Osteoblast (primary cell): ENCODE measurements at places on chromosomes 5 and 9. TPM values are rescaled to one million over a fixed set of nuclear protein-coding genes. Genes with fewer than 3 reads are reported as not detected.

- DNase-seq = no peak
- no peak overlapping the region for H3K4me3 ChIP-seq
- peaks cover 9% of the 10 kb centered on the region for H3K4me1 ChIP-seq
- peaks cover 5% of the 10 kb centered on the region for H3K27me3 ChIP-seq
Observed at GRCh38 chr9:114499941-114500696, 5.2 kb downstream of the WHRN start.

GLDC gene
- 0.72 and 2.4 TPM in 2 replicates for total RNA-seq

PCDHGA4 gene
- 6.8 and 6.9 TPM in 2 replicates for total RNA-seq

DNA sequence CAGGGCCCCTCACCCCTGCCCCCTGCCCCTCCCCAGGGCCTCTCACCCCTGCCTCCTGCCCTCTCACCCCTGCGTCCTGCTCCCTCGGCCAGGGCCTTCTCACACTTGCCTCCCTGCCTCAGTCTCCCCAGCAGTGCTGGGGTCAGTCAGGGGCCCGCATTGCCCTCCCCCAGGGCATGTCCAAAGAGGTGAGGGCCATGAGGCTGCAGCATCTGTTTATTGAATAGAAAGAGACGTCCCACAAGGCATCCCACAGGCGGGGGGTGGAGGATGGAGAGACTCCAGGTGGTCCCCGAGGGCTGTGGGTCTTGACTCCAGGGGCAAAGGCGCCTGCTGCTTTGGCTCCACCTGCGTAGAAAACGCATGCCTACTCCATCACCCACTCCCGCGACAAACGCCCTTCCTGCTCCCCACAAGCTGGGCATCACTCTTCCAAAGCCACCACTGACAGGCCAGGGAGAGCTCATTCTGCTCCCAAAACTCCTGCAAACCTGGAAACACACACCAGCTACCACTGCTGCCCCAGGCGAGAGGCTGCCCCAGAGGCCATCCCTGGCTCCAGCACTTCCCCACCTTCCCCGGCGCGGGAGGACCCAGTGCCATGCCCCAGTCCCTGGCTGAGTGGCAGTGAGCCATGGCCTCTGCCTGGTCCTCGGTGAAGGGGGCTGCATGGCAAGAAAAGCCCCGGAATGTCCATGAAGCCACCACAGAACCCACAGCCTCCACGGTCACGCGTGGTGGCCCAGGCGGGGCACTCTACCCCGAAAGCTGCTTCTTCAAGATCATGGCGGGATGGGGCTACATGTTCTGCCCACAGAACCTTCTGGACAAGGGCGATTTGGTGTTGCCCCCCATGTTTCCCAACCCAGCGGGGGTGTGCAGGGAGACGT, 1.6 kb upstream of the LCN8 start:
- no peaks in the 10 kb centered on the region for H3K27me3 ChIP-seq
- H3K4me1 ChIP-seq = no peaks in the 10 kb centered on the region
- H3K36me3 ChIP-seq = no peaks in the 10 kb centered on the region
- peak; percentile 72 for DNase-seq

- H3K27me3 ChIP-seq = no peaks in the 10 kb centered on the region
- no peak for DNase-seq
- H3K4me3 ChIP-seq = no peak overlapping the region
- peaks cover 93% of the 10 kb centered on the region for H3K36me3 ChIP-seq
- no peak overlapping the region for H3K27ac ChIP-seq
Observed at GRCh38 chr5:885529-885928, 7.1 kb downstream of the BRD9 start.

DNA sequence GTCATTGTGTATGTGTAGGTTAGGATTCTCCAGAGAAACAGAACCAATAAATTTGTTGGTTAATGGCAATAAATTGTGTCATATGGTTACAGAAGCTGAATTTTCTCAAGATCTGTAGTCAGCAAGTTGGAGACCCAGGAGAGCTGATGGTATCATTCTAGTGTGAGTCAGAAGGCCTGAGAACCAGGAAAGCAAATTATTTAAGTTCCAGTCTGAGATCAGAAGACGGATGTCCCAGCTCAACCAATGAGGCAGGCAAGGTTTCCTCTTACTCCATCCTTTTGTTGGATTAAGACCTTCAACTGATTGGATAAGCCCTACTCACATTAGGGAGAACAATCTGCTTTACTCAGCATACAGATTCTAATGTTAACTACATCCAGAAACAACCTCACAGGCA, 656.3 kb downstream of the ANXA1 start:
- H3K27me3 ChIP-seq = no peaks in the 10 kb centered on the region
- H3K4me3 ChIP-seq = no peak overlapping the region
- no peaks in the 10 kb centered on the region for H3K36me3 ChIP-seq
- no peaks in the 10 kb centered on the region for H3K4me1 ChIP-seq
- no peak overlapping the region for H3K27ac ChIP-seq
- no peak for DNase-seq

- no peak overlapping the region for H3K27ac ChIP-seq
- peaks cover 10% of the 10 kb centered on the region for H3K4me1 ChIP-seq
- H3K4me3 ChIP-seq = no peak overlapping the region
- DNase-seq = no peak
Observed at GRCh38 chr9:105444130-105444529, 3.7 kb upstream of the FSD1L start.

GRCh38 chr9:98191671-98192502, 550 bp downstream of the CORO2A start:
- H3K4me1 ChIP-seq = peaks cover 5% of the 10 kb centered on the region
- DNase-seq = peak; percentile 78
- H3K36me3 ChIP-seq = peaks cover 5% of the 10 kb centered on the region

DNA sequence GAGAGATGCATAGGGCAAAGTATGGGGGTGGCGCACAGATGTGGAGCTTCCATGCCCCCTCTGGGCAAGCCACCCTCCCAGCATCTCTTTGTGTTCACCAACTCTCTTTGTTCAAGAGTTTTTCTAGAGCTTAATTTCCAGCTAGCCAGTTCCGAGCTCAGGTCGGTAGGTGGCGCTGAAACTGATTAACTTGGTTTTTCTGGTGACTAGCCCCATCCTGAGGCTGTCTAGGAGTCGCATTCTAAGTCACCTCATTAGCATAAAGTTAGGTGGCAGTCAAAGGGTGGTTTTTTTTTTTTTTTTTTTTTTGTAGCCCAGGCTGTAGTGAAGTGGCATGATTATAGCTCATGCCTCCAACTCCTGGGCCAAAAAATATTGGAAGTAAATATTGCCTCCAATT, 476.4 kb downstream of the KDM4C start:
- DNase-seq = no peak
- H3K4me1 ChIP-seq = peaks cover 8% of the 10 kb centered on the region
- no peak overlapping the region for H3K4me3 ChIP-seq
- H3K27me3 ChIP-seq = peaks cover 13% of the 10 kb centered on the region
